ENCODE measurements at places on chromosomes 5 and 9.

GRCh38 chr5:81552852-81553566 is 159.1 kb upstream of the ACOT12 start:
- no peak for DNase-seq

DNA sequence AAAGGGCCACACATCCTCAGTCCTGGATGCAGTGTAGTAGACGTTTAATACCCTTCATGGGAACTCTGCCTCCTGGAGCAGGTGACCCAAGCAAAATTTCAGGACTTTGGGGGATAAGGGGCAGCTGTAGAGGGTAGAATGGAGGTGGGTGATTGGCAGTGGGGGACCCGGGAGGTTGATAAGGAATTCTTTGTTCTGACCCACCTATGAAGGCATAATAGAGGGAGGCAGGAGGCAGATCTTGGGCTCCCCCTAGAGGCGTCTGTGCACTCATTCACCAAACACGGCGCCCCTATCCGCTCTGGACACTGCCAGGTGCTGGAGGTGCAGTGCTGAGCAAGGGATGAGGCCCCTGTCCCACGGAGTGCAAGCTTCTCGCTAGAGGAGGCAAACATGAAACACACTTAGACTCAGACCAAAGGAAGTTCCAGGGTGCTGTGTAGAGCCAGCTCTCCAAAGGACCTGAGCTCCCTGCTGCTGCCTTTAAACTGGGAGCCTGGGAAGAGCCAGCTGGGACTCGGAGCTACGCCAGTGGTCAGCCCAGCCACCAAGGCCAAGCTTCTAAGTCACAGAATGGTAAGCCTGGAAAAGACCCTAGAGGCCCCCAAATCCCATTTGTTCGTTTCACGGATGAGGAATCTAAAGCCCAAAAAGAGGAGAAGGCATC is 7.7 kb downstream of the IL17B start:
- peak; percentile 43 for DNase-seq

DNA sequence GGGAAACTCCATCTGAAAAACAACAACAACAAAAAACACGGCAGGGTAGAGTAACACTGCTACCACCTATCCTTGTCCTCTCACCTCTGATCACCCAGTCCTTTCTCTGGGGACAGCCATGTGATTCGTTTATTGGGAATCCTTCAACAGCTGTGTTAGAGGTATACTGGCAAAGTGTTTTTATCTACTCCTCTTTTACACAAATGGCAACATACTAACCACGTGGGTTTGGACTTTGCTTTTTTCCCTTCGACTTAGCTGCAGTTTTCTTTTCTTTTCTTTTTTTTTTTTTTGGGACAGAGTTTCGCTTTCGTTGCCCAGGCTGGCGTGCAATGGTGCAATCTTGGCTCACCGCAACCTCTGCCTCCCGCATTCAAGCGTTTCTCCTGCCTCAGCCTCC is 11.2 kb upstream of the SET start:
- no peak for DNase-seq

DNA sequence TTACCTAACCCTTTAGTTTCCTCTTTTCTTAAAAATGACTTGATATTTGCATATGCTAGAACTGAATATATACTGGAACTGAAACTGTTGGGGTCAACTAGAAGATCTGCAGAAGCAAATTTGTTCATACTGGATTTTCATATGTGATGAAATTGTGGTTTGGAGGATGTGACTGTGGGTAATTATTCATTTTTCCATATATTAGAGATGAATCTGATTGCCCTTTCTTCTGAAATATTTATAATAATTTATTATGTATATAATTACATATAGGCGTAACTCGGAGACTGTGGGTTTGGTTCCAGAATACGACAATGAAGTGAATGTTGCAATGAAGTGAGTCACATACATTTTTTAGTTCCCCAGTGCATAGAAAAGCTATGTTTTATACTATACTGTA is 149.1 kb downstream of the ATP10B start:
- no peak for DNase-seq

- DNase-seq = peak; percentile 16
Measured at GRCh38 chr5:83470526-83471404, 779 bp upstream of the VCAN start.

GRCh38 chr5:139912804-139913203 is 117.2 kb downstream of the PSD2 start:
- DNase-seq = no peak

GRCh38 chr5:980966-981365 is 27.6 kb upstream of the NKD2 start:
- DNase-seq = peak; percentile 46

- DNase-seq = no peak
Measured at GRCh38 chr5:10138395-10139057, 111.2 kb downstream of the ATPSCKMT start.

GRCh38 chr5:179912951-179913350 is 5.3 kb upstream of the TBC1D9B start:
- DNase-seq = no peak

DNA sequence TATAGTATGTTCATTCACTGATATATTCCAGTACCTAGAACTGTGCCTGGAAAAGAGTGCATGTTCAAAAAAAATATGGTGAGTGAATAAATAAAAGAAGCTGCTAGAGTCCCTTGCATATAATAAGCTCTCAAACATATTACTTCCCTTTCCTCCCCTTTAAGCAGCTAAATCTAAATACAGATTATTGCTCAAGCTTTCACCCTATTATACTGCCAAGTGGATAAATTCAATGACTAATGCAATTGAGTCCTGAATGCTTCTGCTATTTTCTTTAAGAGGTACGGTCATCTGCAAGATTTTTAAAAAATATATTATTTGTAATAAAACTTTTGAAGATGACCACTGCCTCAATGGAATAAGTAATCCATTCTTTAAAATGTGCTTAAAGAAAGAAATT is 248.4 kb downstream of the PLK2 start:
- DNase-seq = no peak

- DNase-seq = peak; percentile 93
Measured at GRCh38 chr5:157548513-157549282, 26.9 kb downstream of the ADAM19 start.

- peak; percentile 42 for DNase-seq
Measured at GRCh38 chr9:37902796-37903646, 906 bp downstream of the SLC25A51 start.

DNA sequence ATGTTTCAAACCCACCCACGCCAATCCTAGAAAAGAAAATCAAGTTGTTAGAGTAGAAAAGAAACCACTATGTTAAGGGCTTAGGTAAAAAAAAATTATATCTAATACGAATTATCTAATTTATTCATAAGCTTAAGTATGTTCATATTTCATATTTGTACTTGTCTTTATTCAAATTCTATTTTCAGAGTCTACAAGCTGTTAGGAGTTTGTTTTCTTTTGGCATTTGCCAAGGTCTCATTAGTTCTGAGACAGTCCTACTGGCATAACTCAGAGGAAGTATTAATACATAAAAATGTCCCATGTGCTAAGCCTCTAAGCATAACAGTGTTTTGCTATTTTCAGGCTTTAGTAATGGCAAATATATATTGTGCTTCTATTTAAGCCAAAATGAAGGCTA is 57.6 kb downstream of the STARD4 start:
- no peak for DNase-seq

DNA sequence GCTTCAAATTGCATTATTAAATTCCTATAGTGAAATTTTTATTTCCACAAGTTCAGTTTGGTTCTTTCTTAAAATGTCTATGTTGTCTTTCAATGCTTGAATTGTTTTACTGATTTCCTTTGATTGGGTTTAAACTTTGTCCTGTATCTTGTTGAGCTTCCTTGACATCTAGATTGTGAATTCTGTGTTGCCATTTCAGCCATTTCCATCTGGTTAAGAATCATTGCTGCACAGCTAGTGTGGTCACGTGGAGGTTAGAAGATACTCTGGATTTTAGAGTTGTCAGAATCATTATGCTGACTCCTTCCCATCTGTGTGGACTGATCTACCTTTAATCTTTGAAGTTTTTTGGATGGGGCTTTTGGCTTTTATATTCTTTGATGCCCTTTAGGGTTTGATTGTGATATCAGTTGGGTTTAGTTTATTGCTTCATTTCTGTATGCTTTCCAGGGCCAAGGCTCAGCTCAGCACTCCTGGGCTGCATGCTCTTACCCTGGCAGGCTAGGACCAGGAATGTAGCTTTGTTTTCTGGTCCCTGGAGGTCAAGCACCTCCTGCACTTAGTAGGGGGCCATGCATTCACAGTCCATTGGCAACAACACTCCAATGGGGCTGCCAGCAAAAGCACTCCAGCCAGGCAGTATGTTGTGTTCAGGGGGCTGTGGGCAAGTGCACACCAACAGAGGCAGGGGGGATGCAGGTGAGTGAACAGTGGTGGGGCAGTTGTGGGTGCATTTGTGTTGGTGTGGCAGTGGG is 141.4 kb downstream of the PRR16 start:
- peak; percentile 50 for DNase-seq

GRCh38 chr9:25709941-25710340 is 31.7 kb upstream of the TUSC1 start:
- DNase-seq = no peak

DNA sequence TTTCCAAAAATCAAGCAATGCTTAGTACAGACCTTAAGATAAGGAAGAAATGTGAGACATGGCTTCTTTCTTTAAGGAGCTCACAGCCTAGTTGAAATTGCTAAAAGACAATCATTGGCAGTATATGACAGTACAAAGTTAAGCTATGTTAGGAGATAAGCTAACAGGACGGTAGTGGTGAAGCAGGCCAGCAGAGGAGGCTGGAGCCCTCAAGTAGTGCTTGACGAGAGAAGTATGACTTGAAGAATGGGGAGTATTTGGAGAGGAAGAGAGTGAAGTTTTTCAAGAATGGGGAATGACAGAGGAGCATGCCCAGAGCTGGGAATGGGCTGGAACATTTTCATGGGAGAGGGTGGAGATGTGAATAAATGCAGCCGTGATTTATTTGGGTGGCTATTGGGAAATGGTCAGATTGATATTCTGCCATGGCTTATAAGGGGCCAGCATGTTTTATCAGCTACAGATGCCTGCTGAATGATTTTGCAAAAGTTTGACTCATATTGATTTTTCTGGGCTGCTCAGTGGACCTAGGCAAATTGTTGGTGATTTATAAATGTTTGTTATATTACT is 43.7 kb downstream of the LURAP1L start:
- peak; percentile 61 for DNase-seq

- DNase-seq = no peak
Measured at GRCh38 chr9:127455324-127455992, 4.1 kb downstream of the LRSAM1 start.

DNA sequence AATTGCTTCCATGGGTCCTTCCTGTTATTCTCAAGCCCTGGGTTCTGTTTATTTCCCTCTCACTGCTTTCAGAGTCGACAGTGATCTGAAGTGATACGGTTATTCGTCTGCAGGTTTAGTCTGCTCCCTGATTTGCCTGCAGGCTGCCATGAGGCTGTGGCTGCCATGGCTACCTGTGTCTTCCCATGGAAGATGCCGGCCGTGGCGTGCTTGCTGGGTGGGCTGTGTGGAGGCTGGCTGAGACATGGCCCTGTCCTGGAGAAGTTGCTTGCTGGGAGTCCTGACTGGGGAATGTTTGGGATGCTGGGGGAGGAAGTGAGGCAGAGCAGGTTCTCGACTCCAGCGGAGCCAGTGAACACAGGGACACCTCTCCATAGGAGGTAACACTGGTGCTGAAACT is 104.1 kb upstream of the TBC1D2 start:
- DNase-seq = no peak

DNA sequence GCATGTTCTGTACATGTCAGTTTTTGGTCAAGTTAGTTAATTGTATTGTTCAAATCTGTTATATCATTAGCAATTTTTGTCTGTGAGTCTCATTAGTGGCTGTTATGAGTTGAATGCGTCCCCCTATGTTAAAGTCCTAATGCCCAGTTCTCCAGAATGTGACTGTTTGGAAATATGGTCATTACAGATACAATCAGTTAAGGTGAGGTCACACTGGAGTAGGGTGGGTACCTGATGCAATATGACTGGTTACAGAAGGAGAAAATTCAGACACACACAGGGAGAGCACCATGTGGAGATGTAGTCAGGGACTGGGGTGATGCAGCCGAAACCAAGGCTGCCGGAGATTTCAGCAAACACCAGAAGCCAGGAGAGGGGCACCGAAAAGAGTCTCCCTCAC is 15.1 kb downstream of the NMRK1 start:
- no peak for DNase-seq

- DNase-seq = no peak
Measured at GRCh38 chr5:7638456-7638855, 212.5 kb downstream of the CFAP90 start.

DNA sequence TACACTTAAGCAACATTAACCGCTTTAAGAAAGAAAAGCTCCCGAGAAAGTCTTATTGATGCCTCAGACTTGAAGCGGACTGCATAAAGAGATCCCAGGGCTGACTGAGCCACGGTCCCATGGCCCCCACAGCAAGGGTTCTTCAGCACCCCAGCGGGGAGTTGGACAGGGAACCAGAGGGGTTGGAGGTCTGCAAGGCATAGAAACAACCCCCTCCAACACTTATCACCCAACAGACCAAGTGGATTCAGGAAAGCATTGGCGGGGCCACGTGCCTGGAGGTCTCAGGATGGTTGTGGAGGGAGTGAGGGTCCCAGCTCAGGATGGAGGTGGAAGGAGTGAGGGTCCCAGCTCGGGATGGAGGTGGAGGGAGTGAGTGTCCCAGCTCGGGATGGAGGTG is 143.7 kb upstream of the IRX2 start:
- no peak for DNase-seq

- no peak for DNase-seq
Measured at GRCh38 chr9:128321879-128322403, 306 bp downstream of the TRUB2 start.

DNA sequence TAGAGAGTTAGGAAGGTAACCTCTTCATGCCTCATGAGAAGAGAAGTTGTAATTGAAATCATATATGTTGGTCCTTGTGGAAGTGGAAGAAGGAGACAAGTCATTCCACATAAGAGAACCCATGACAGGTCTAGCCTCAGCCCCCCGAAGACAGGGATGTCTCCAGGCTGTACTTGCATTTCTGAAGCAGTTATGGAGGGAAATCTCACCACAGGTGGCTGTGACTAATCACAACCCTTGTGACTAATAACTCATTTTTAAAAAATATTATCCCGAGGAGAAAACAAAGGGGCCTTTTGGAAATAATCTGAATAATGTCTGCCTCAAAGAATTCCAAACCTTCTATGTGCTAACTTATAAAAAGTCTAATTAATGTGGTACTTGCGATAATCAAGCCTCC is 262.1 kb upstream of the RPS23 start:
- DNase-seq = no peak

DNA sequence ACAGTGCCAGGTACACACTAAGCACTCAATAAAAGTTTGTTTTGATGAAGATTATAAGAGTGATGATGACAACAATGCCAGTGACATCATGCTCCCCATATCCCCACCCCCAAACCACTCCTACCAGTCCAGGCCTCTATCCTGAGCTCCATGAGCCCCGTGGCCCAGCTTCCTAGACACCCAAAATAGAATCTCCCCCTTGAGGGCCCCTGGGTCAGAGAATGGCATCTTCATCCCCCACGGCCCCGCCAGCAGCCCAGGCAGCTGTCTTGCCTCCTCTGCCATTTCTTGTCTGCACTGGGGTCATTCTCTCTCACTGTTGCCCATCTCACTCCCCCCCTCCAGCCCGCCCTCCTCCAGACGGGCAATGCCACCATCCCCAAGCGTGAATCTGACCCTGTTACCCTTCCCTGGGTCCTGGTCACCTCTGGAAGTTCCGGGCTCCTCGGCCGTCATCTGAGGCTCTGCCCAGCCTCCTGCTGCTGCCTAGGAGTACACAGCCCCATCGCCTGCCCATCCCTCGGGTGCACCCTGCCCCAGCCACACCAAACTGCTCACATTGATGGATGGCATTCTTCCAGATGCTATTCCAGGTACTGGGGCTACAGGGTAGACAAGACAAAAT is 76.8 kb upstream of the LMX1B start:
- DNase-seq = no peak

GRCh38 chr9:135582541-135582940 is 21.0 kb downstream of the PAEP start:
- DNase-seq = no peak

GRCh38 chr5:154346427-154346826 is 99.4 kb upstream of the SAP30L start:
- no peak for DNase-seq
